ENCODE measurements at places on chromosomes 5 and 9.

- DNase-seq = no peak
Measured at GRCh38 chr9:22863106-22863505, 416.5 kb downstream of the DMRTA1 start.

DNA sequence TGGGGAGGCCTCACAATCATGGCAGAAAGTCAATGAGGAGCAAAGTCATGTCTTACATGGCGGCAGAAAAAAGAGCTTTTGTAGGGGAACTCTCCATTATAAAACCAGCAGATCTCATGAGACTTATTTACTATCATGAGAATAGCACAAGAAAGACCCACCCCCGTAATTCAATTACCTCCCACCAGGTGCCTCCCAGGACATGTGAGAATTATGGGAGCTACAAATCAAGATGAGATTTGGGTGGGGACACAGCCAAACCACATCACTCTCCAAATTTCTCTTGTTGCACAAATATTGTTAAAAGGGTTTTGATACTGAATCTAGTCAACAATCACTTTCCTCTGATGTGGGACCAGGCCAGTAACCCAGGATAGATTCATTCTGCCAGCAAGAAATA is 1176.1 kb downstream of the CDH9 start:
- no peak for DNase-seq

DNA sequence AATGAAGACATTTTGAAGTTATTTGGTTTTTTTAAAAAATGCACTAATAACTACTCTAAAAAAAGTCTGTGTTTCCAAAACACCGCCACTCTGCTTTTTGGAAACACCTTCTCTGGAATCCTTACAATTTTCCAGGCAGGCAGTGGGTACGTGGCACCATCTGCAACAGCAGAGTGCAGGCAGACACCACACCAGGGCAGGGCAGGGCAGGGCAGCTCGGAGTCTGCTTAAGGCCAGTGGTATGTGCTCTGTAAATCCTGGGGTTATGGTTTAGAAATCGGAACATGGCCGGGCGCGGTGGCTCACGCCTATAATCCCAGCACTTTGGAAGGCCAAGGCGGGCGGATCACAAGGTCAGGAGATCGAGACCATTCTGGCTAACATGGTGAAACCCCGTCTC is 97.6 kb downstream of the TLE1 start:
- DNase-seq = no peak

DNA sequence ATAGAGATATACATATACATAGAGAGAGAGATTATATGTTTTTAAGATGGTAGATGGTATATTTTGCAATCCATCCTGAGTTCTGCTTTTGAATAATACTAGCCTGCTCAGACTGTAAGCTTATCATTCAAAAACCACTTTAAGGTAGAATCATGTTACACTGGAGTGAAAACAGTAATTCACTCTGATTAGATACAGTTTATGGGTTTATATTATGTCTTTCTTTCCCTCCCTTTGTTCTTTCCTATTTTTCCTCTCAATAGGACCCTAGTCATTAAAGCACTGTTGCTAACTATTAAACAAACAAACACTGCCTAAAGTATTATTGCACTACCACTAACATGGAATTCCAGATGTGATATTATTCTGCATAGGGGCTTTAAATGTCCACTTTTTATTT is 202.0 kb downstream of the ADAMTSL1 start:
- DNase-seq = no peak

GRCh38 chr9:122263699-122264349 is 816 bp downstream of the RBM18 start:
- DNase-seq = no peak

DNA sequence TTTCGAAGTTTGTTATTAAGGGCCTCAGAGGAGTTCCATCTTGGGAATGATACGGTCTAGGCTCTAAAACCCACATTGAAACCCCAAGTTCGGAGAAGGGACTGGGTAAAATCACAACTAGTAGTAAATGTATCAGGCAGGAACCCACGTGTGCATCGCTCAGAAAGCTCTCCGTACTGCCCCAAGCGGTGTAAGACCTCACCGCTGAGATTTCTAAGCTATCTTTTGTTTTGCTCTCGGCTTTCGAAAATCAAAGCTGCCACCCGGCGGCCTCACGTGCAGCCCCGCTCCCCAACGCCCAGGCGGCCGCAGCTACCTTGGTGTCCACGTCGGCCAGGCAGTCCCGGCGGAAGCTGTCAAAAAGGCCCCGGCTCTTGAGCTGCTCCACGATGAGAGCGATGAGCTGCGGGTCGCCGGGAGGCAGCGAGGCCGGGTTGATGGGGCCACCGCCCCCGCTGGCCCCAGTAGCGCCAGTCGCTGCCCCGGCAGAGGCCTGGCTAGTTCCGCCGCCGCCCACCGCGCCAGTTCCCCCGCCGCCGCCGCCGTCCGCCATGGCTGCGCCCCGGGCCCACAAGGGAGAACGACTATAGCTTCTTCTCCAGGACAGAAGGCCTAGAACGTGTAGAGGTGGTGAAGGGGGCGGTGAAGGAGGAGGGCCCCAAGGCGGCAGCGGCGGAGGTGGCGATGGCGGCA is 420 bp downstream of the BOD1 start:
- DNase-seq = peak; percentile 64

DNA sequence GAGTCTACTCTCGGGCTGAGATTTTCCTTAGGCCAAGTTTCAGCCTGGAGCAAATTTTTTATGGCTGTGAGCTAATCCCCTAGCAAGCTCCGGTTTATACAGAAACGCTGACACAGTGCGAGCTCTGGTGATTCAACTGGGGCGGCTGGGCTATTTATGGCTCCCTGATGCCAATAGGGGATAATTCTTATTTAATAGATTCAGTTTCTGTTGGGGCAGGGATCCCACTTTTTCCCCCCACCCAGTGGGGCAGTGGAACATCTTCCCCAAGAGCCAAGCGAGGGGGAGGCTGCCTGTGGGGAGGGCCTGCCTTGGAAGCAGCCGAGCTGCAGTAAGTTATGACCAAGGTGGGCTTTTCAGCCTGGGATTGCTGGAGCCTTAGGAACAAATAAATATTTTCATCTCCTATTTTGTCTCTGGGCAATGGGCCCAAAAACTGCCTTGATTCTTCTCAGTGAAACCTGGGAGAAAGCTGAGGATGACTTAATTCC is 129.1 kb downstream of the MACROH2A1 start:
- no peak for DNase-seq

DNA sequence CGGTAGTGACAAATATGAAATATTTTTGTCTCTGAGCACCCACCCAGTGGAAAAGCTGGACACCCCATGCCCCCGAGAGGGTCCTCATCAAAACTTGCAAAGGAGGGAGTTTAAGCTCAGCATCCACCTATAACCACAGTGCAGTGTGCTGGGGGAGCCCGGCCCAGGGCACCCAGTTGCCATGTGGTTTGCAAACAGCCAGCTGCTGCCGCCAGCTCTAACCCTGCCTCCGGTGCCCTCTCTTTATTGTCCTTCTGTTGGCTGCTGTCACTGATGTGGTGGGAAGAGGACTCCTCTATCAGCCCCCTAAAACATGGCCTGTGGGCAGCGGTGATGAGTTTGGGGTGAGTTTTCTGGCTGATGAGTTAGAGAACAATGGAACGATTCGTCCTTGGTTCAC is 160.9 kb upstream of the MVB12B start:
- DNase-seq = no peak

DNA sequence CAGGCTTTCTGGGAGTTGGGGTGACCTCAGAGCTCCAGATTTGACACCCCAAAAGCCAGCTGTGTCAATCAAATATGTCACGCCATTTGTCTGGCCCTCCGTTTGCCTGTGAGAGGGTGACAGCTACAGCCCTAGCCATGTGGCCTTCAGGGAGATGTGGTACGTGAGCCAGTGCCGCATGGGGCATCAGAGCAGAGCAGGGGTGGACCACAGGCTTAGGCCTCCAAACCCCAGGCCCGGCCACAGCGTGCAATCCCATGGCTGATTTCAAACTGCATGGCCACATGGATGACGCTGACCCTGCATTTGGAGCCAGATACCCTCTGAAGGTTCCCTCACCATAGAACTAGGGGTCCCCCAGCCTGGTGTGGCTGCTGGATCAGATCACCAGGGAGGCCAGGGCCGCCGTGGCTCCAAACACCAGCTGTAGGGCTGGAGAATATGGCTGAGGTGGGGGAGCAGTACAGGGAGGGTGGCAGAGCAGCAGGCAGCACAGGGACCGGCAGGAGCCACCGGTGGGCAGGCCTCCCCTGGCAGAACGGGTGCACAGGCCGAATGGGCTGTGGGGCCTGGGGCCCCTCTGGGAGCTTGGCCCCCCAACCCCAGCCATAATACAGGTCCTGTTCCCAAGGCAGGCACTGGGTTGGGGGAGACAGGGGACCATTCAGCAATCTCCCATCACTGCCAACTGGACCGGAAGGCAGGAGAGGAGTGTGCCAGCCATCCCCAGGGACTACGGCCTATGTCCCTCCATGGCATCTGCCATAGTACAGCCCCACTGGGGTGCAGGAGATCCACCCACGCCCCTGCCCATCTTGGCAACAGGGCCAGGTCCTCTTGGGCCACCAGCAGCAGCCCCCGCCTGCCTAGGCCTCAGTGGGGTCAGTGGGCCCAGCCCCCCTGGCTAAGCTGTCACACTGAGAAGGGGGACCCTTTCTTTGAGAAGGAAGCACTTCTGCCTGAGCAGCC is 1.5 kb downstream of the SAPCD2 start:
- DNase-seq = no peak

DNA sequence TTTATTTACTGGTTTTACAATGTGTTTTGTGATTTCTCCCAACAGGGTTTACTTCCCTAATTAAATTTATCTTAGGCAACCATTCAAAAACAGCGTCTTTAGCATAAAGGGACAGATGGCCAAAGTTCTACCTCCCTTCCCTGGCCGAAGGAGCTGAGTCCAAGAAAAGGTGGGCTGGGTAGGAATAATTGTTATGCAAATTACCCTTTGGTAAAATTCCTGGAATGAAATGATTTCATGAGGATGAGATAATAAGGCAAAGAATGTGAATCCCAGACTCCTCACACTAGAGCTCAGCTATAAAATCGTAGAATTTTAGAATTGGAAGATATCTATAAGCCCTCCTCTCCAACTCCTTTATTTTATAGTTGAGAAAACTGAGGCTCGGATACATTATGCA is 119.6 kb downstream of the SGCD start:
- DNase-seq = no peak

DNA sequence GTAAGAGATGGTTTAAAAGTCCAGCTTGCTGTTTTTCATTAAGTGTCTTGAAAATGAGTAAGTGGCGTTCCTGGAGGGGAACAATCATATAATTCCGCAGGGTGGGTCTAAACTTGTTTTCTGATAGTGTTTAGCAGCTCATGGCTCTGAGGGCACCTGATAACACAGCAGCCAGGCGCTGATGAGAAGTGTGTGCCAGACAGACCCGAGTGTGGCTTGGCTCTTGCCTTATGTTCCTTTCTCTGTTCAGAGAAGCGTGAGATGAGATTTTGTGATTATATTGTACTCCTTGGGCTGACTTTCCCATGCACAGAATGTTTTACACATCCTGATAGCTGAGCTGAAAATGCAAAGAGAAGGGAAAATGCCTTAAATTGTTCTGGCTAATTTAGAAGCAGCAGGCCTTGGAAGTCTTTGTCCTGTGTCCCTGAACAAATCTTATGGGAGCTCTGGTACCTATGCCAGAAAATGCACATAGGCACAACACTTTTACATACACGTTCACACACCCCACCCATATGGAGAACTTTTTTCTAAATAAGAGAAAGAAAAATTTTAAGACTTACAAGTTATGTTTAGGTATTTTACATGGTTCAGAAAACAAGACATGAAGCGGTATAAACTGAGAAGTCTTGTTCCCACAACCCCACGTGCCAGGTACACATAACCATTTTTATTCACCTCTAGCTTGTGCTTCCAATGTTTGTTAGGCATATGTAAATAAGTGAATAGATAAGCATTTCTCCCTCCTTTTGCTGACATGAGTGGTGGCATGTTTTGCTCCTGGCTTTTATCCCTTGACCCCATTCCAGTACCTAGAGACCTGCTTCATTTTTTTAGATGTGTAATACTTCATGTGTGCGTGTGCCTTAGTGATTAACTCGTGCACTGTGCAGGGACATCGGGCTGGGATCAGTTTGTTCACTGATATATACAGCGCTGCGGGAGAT is 152.2 kb upstream of the OTULINL start:
- no peak for DNase-seq

DNA sequence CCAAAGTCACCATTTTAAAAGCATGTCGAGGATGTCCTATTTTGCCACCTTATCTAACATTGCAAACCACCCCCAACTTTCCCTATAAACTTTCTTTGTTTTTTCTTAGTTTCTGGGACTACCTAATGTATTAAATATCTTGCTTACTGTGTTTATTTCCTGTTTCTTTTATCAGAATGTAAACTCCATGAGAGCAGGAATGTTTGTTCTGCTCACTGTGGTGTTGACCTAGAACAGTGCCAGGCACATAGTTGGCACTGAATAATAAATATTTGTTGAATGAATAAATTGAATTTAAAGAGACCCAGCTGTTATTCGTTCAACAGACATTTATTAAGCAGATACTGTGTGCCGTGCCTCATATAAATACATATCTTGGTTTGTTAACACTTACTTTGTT is 35.2 kb downstream of the MACIR start:
- DNase-seq = no peak

DNA sequence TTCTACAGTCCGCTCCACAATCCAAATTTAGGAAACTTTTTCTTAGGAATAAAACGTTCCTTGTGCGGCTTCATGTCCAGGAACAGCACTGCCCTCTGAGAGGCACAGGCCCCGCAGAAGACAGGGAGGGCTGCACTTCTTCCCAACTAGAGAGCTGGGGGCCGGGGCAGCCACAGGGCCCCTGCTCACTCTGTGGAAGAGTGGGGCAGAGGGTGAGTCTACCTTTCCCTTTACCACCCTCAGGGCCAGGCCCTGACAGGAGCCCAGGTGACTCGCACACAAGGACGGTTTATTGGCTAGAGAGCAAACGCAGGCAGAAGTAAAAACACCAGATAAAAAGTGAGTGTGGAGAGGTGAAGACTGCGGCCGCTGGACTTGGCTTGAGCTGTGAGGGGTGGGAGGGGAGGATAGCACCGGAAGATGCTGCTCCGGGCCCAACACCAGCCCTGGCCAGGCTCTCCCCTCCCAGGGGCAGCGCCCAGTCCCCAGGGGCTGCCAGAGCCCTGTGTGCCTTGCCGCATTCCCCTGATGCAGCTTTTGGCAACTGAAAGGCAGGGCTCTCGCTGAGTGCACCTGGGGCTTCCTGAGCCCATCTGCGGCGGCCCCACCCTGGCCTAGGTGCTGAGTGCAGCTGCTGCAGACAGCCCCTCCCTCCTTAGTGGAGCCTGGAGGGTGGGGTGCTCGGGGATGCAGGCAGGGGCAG is 20.2 kb downstream of the SH3GLB2 start:
- no peak for DNase-seq

DNA sequence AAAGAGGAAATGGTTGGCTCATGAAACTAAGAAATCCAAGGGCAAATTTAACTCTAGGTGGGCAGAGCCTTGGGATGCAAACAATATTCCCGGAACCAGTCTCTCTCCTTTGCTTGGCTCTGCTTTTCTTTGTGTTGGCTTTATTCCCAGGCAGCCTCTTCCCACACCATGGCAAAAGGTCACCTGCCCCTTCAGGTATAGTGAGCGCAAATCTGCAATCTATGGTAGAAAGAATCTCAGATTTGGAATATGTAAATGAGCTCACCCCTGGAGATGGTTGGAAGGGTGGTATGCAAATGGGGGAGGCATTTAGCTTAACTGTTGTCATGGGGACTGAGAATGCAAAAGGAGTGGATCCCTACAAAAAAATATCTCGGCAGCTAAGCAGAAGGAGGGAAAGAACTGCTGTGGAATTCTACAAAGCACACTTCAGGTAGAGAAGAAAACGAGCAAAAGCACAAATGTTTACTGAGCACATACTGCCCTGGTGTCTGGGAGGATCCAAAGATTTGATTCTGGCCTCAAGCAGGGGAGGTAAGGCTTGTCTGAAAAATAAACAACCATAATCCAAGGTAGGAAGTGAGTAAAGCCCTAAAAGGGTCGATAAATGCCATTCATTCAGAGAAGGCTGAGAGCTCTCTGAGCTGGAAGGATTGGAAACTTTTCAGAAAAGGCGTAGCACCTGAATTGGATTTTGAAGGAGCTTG is 139.7 kb downstream of the TLE1 start:
- no peak for DNase-seq
